ENCODE measurements at places on chromosomes 7 and 10.

GRCh38 chr7:27143950-27144780 is 684 bp upstream of the HOXA5 start:
- DNase-seq = no peak

GRCh38 chr7:4906682-4907081 is 23.2 kb upstream of the RADIL start:
- DNase-seq = no peak

DNA sequence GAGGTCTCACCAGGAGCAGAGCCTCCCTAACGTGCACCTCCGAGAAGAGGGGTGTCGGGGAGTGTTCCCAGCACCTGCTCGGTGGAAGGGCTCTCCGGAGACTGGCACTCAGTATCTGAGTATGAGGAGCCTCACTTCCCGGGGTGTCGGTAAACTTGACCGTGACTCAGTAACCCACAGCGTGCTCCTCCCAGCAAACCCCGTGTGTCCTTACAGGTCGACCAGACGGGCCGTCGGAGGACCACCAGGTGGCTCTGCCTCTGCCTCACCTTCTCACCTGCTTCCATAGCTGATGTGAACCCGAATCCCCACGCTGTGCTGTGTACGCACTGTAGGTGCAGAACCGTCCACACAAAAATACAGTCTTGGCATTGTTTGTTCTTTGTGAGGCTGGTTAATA is 29.0 kb upstream of the KNDC1 start:
- no peak for DNase-seq

DNA sequence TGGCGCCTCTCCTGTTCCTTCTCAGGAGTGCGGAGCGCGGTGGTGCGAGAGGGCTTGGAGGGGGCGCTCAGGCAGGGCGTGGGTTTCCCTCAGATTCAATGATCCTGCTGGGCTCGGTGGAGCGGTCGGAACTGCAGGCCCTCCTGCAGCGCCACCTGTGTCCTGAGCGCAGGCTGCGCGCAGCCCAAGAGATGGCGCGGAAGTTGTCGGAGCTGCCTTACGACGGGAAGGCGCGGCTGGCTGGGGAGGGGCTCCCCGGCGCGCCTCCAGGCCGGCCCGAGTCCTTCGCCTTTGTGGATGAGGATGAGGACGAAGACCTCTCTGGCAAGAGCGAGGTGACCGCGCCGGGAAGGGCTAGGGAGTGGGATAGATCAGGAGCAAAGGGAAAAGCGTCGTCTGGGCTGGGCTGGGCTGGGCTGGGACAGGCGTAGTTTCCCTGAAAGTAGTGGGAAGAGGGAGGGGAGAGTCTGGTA is 17.0 kb downstream of the FAM131B start:
- DNase-seq = peak; percentile 29

DNA sequence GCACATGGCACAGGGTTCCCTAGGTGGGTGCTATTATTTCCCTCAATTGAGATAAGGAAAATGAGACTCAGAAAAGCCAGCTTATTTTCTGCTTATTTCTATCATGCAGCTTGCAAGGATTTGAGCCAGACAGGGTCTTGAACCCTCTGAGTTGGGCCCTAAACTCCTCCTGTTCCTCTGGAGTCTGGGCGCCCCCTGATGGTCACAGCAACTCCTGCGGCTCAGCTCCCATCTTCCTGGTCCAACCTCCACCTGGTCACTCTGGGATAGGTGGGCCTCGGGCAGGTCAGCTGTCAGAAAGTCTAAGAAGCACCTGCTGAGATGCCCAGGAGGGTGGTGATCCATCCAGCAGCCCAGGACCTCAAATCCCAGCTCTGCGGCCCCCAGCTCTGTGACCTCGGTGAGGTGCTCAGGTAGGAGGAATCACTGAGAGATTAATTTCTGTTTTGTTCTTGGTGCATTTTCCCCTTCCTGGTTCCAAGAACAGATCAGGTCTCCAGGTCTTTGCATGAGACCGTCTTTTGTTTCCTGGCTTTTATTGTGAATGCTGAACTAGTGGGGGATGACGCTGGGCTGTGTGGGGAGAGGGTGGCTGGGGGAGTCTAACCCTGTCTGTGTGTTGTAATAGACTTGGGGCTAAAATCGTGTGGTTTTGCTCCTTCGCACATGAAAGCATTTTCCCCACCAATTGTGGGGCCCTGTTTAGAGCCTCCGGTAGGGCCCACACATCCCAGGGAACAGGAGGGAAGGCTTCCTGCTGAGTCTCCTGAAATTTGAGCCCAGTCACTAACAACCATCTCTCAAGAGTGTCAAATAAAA is 32.8 kb downstream of the TMEM130 start:
- DNase-seq = peak; percentile 30

- no peak for DNase-seq
Observed at GRCh38 chr10:386771-387592, 251.7 kb downstream of the ZMYND11 start.

DNA sequence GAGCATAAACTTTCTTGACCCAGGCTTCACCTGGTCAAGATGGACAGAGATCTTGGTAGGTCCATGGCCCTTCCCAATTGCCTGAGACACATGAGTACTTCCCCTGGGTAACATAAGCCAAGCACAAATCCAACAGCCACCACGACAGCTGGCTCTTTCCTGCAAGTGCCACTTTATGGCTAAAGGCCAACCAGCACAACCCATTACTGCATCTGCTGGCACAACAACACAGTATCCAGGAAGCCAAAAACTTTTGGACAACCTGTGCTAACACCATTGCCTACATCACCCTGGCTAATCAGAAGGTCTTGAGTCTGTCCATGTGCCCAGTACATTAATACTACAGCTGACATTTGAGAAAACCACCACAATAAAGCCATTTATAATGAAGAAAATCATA is 548.0 kb upstream of the SEMA3D start:
- DNase-seq = no peak

DNA sequence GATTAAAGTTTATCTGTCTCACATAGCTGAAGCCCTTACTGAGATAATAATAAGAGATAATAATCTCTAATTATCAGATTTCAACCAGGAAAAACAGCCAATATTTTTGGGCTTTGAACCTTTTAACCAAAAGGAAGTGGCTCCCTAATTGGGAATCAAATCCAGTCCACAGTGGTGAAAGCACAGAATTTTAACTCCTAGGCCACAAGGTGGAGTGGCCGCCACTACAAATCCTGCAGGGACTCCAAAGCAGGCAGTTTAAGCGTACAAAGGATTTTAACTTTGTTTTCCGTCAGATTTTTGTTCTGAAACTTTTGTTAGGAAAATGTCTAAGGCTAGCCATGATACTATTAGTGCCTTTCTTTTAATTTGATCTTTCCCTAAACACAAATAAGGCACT is 99.6 kb upstream of the CCNY start:
- DNase-seq = peak; percentile 33

GRCh38 chr7:135697276-135698049 is 30.5 kb downstream of the SLC13A4 start:
- no peak for DNase-seq

DNA sequence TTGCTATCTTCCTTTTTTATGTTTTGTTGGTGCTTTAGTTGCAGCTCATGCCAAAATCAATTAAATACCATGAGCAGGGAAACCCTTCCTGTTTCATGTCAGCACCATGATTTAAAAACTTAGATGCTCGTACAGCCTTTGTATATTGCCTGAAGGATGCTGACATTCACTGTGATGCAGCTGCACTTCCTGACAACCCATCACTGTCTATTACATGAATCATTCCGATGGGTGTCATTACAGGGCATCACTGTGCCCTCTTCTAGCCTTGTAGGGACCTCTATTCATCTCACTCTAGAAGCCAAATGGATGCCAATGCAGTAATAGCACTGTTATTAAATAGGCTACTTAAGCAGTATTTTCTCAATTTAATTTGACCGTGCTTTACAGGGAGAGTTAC is 18.3 kb upstream of the ITGB1 start:
- no peak for DNase-seq

DNA sequence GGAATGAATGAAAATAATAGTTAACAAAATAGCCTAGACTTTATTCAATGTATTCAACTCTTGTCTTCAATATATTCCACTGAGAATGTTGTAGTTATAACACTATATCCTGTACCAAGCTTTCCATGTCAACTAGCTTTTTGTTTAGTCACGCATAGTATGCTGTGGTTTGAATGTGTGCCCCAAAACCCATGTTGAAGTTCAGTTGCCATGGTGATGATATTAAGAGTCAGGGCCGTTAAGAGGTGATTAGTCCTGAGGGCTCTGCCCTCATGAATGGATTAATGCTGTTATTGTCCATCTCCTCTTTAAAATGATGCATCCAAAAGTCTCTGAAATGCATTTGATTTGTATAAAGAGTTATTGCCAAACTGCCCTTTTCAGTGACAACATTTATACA is 887.6 kb downstream of the NRG3 start:
- DNase-seq = no peak

DNA sequence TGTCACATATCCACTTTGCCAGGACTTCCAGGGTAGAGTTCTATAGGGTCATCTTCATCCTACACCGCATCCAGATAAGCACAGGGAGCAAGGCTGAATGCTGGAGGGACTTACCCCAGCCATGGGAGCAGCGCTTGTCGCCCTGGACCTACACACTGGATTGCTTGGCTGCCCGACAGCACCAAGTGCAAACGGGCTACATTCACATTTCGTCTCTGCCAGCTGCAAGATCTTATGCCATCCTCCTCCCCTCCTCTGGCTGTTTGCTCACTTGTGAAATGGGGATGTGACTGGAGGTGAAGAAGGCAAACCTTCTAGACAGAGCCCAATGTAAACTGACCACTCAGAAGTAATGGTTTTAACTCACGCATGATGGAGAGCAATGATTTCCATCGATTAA is 1.0 kb downstream of the DDC start:
- no peak for DNase-seq

DNA sequence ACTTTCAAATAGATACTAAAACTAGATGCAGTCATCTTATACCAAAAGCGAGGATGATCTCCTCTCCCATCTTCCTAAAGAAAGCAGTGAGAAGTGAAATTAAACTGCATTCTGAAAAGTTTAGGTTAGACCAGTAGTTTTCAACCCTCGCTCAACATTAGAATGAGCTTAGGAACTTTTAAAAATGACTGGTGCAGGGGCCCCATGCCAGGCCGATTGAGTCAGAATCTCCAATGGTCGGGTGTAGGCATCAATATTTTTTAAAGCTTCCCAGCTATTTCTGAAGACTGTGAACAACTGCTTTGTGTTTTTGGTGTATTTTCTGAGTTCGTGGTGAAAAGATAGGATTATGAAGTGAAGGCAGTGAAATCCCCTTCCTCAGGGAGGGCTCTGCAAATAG is 146.0 kb downstream of the VTI1A start:
- no peak for DNase-seq

- DNase-seq = no peak
Observed at GRCh38 chr10:71068861-71069271, 143.5 kb upstream of the UNC5B start.

DNA sequence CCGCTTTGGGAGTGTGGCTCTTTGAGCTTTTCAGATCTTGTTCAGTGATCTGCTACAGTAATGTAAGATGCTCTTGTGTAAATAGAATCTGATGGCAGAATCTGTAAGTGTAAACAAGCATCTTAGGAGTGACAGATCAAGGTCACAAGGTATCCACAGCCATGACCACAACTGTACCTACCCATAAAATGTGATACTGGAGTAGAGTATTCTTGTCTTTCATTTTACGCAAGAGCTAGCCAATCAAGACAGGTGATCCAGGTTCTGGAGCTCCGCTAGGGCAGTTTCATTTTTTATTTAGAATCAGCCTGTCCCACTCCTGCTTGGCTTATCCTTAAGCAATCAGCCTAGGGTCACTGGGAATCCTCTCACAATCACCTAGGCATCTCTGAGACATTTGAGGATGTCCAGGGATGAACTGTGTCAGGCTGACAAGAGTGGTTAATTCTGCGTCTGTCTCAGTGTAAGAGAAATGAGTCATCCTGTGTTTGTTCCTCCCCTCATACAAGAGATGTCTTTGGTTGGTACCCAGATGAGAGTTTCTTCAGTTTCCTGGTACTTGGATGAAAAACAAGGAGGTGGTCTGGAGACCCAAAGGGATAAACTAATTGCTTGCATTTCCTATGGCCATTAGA is 13.6 kb downstream of the ZNF138 start:
- no peak for DNase-seq

DNA sequence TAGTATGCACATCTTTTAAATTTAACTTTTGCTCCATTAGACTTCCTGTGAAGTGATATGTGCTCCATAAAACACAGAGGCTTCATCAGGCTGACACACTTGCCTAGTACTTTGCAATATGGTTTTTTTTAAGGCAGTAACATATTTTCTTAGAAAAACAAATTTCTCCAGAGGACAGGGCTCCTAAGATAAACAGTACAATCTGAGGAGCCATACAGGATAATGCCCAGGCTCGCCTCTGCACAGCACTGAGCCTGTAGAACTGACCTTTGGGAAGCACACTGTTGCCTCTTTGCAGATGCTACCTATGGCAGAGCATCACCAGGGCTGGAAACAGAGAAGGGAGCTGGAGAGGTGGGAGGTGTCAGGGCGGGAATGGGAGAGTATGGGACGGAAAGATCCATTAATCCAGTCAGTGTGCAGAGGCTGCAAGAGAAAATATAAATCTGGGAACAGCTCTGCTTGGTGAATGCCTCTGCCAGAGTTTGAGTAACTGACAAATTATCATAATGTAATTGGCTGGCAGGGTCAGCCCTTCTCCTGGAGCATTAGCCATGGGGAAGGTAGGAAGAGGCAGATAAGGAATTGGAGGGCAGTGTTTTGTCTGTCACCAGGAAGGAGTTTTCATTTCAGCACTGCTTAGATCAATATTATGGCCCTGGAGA is 132.3 kb downstream of the CREB5 start:
- no peak for DNase-seq

DNA sequence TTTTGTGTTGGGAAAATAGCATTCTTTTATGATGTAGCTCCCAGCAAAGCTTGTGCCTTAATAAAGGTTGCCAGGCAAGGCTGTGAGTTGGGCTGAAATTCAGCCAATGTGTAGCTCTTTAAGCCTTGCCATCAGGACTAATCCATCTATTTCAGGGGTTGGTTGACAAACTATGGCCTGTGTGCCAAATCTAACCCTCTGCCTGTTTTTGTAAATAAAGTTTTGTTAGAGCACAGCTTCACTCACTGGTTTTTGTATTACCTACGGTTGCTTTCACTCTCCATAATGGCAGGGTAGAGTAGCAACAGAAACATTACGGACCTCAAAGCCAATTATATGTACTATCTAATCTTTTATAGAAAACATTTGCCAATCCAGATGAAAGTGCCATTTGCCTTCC is 638.1 kb upstream of the POT1 start:
- DNase-seq = no peak

DNA sequence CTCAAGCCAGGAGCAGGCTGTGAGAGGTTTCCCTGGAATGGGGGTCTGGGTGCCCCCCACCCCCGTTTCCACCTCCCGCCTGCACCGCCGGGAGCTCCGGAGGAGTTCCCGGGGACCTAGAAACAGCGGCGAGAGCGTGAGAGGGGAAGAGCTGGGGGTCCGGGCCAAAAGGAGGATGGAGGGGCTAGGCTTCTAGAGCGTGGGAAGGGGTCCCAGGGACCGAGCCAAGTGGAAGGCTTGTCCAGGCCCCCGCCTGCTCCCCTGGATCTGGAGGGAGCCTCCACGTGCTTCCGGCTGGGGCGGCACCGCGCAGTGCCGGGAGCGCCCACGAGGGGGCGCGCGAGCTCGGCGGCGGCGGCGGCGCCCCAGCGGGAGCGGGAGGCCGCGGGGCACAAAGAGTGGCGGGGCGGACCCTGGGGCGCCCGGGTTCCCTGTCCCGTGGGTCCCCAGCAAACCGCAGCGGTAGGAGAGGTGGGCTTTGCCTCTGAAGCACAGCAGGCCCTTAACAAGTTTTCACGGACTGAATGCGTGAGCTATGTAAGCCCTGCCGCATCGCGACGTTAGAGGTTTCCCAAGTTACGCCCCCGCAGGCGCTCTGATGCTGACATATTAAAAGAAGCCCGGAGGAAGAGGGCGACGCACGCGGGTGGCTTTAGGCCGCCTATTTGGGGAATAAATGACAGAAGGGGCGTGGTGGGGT is 104.4 kb upstream of the LRRC4 start:
- peak; percentile 39 for DNase-seq
